ENCODE measurements at places on chromosomes 1 and 21. TPM values are rescaled to one million over a fixed set of nuclear protein-coding genes. Genes with fewer than 3 reads are reported as not detected.

FMO1 gene
- total RNA-seq: not detected

MMP23B gene
- total RNA-seq: 6.0 TPM

VWA5B1 gene
- total RNA-seq: not detected

SPRR3 gene
- 1.0 TPM for total RNA-seq

TRIM63 gene
- total RNA-seq: not detected

AIM2 gene
- not detected for total RNA-seq

DENND2C gene
- total RNA-seq: 1.1 TPM

CFHR5 gene
- not detected for total RNA-seq

GUCA2B gene
- total RNA-seq: not detected

GBP1 gene
- 0.51 TPM for total RNA-seq

COL11A1 gene
- total RNA-seq: not detected

FPGT gene
- 7.3 TPM for total RNA-seq

HSPB7 gene
- total RNA-seq: not detected

TPTE gene
- not detected for total RNA-seq

GGPS1 gene
- total RNA-seq: 45.3 TPM

FMN2 gene
- total RNA-seq: not detected

PAQR6 gene
- total RNA-seq: 4.6 TPM

LCA5L gene
- 0.44 TPM for total RNA-seq

FCGR3B gene
- total RNA-seq: not detected

TRAF3IP3 gene
- not detected for total RNA-seq

AMY2A gene
- not detected for total RNA-seq

OR2AK2 gene
- total RNA-seq: not detected

AMPD1 gene
- total RNA-seq: not detected

SYCP1 gene
- not detected for total RNA-seq

REG4 gene
- total RNA-seq: 18.8 TPM

PIGR gene
- not detected for total RNA-seq

HES2 gene
- total RNA-seq: 0.37 TPM

CFAP126 gene
- not detected for total RNA-seq

AMY2B gene
- 0.16 TPM for total RNA-seq

SLC44A3 gene
- 16.9 TPM for total RNA-seq

HNRNPCL4 gene
- total RNA-seq: not detected

KRTAP21-2 gene
- not detected for total RNA-seq

HAX1 gene
- 135 TPM for total RNA-seq

TAL1 gene
- total RNA-seq: 12.2 TPM

ADORA3 gene
- total RNA-seq: not detected

PRDM16 gene
- 5.3 TPM for total RNA-seq

C1orf87 gene
- not detected for total RNA-seq

TIE1 gene
- total RNA-seq: not detected

PLXNA2 gene
- 3.2 TPM for total RNA-seq

LORICRIN gene
- total RNA-seq: not detected

KRTAP7-1 gene
- not detected for total RNA-seq

TMEM240 gene
- 1.0 TPM for total RNA-seq

MXRA8 gene
- total RNA-seq: 4.9 TPM

KCNJ9 gene
- not detected for total RNA-seq

PADI3 gene
- not detected for total RNA-seq

RCC2 gene
- total RNA-seq: 101 TPM

CDA gene
- not detected for total RNA-seq

CD1C gene
- not detected for total RNA-seq

PDE9A gene
- 9.7 TPM for total RNA-seq

LMOD1 gene
- total RNA-seq: 0.11 TPM

CA6 gene
- not detected for total RNA-seq

PTGFRN gene
- total RNA-seq: 16.2 TPM

TENT5C gene
- 19.8 TPM for total RNA-seq

E2F2 gene
- 9.1 TPM for total RNA-seq

PHF13 gene
- total RNA-seq: 20.0 TPM

RHOU gene
- total RNA-seq: 18.5 TPM

TSPEAR gene
- total RNA-seq: 0.32 TPM
